Dermis lymphatic vessel endothelial cell (primary cell): ENCODE measurements at places on chromosomes 1 and 21. TPM values are rescaled to one million over a fixed set of nuclear protein-coding genes. Genes with fewer than 3 reads are reported as not detected.

The CCDC185 gene
- total RNA-seq = not detected in 2 replicates

The SLC25A34 gene
- 0.22 and 0.34 TPM in 2 replicates for total RNA-seq

The LDLRAD1 gene
- not detected in 2 replicates for total RNA-seq

The LDLRAP1 gene
- 10.6 and 16.6 TPM in 2 replicates for total RNA-seq

The EDARADD gene
- under 0.01 TPM in 1 of 2 replicates, not detected in the other for total RNA-seq

The AVPR1B gene
- not detected in 2 replicates for total RNA-seq

The GABRD gene
- 0.86 and 1.3 TPM in 2 replicates for total RNA-seq

The DMBX1 gene
- total RNA-seq = not detected in 2 replicates

The FLG2 gene
- not detected in 2 replicates for total RNA-seq

The CD34 gene
- 6.4 and 12.1 TPM in 2 replicates for total RNA-seq

The OR2M5 gene
- total RNA-seq = not detected in 2 replicates

The F3 gene
- total RNA-seq = 3.3 and 9.3 TPM in 2 replicates

The TCHH gene
- under 0.01 and 0.11 TPM in 2 replicates for total RNA-seq

The LCE1C gene
- total RNA-seq = not detected in 2 replicates

The OR2T29 gene
- not detected in 2 replicates for total RNA-seq

The FCRLA gene
- 0.76 TPM in 1 of 2 replicates, not detected in the other for total RNA-seq

The ATP8B2 gene
- 37.4 and 44.0 TPM in 2 replicates for total RNA-seq

The TAS1R3 gene
- total RNA-seq = 0.09 and 0.11 TPM in 2 replicates

The SCMH1 gene
- 8.5 and 9.5 TPM in 2 replicates for total RNA-seq

The ELAVL4 gene
- under 0.01 TPM in 1 of 2 replicates, not detected in the other for total RNA-seq

The LRRC7 gene
- total RNA-seq = 0.09 and 0.11 TPM in 2 replicates

The FAM177B gene
- not detected in 2 replicates for total RNA-seq

The KPRP gene
- total RNA-seq = not detected in 2 replicates

The PARK7 gene
- total RNA-seq = 201 and 228 TPM in 2 replicates

The CHRM3 gene
- under 0.01 and 0.09 TPM in 2 replicates for total RNA-seq
